ENCODE measurements at places on chromosomes 3 and 15.

GRCh38 chr3:86793786-86794185, 197.2 kb downstream of the VGLL3 start:
- no peak for DNase-seq

DNA sequence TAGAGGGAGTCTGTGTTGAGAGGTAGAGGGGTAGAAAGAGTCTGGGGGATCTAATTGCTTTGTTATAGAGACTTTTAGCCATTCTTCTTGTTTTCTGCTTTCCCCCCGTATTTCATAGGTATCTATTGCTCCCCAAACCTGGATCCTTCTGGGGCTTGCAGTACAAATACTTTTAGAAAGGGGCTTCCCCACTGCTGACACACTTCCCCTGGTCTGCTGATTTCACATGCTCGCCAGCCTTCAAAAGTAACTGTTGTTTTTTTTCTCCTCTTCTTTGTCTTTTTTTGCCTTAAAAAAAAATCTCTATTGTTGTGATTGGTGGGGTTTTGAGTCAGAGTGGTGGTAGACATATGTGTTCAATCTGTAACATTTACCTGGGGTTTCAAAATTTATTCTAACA, 300.6 kb upstream of the AZI2 start:
- no peak for DNase-seq

DNA sequence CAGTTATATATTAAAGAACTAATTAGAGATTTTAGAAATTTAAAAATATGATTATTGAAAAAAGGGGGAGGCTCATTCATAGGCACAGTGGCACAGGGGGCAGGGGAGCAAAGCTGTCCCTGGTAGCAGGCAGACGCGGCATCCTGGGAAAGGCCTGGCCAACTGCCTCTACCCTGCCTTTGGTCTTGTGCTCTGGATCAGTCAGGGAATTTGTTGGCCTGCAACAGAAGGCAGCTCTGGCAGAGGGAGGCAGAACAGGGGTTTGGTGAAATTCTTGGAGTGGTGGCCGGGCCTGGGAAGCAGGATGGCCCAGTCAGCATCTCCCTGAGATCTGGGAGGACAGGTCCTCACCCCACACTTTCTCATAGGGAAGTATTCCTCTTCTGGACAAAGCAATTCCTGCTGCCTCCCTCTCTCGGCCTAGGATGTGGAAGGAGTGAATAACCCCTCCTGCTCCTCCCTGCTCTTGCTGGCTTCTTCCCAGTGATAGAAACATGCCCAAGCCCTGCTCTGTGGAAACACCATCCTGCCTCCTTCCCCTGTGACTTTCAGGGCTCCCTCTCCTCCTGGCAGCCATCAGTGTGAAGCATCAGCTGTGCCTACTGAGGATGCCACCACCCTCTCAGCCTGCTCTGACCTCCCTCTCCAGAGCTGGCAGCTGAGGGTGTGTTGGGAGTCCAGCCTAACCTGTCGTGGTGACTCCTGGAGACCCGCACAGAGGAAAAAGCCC, 26.9 kb downstream of the PRR20G start:
- DNase-seq: no peak

- DNase-seq: no peak
These were observed 396.9 kb downstream of the MAGI1 start for GRCh38 chr3:65641777-65642176.

GRCh38 chr15:24682002-24682401, 6.4 kb downstream of the NPAP1 start:
- no peak for DNase-seq

DNA sequence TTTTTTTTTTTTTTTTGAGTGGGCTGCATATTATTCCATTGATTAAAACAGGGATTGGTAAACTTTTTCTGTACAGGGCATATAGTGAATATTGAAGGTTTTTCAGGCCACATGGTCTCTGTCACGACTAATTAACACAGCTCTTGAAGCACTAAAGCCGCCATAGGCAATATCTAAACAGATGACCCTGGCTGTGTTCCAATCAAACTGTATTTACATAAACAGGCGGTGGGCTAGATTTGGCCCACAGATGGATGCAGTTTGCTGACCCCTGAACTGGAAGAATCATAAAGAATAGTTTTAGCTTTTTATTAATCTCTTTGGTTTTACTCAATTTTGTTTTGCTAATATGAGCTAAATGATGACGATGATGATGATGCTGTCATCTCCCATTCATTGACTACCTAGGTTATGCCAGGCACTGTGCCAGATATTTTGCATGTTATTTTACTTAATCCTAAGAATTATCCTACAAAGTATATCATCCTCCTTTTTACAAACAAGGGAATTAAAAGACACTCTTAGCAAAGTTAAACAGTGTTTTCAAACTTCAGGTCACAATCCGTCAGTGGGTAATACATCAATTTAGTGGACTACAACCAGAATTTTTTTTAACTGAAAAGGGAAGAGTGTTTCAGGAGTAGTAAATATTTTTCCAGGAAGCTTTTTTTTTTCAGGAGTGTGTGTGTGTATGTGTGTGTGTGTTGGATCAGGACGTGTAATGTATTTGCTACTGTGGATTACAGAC, 54.3 kb downstream of the LMCD1 start:
- DNase-seq: no peak

- DNase-seq: no peak
These were observed 23.4 kb downstream of the RFTN1 start for GRCh38 chr3:16490062-16490619.

GRCh38 chr3:152356870-152357276, 88.1 kb downstream of the MBNL1 start:
- DNase-seq: no peak

DNA sequence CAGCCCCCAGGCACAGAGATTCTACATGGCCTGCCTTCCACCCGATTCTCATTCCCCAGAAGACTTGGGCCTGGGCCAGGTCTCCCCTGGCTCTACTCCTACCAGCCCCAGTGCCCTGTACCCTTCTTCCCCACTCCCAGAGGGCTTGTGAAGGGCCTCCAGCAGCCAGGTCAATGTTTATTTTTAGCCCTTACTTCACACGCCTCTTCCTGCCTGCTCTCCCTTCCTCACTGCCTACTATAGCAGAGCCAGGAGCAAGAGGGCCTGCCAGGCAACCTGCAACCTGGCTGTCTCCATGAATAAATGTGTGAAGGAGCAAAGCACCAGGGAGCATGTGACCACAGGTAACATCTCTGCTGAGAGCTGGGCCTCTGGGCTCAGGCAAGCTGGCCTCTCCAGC, 26.4 kb upstream of the APEH start:
- no peak for DNase-seq

- no peak for DNase-seq
These were observed 76.1 kb downstream of the FRMD4B start for GRCh38 chr3:69309814-69310213.

DNA sequence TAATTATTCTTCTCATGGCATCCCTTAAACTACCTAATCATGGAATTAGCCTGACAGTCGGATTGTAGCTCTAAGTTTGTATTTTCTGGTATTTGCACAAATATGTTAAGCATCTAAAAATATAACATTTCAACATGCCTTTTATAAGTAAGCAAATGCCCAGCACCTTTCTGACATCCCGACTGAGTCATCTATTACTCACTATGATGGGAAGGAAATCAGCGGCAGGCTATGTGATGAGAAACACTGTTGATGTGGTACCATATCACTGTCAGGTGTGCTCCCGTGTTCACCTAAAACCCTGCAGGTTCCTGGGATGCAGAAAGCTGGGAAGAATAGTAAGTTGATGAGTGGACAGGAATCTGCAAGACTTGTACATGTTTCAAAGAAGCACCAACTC, 367.8 kb upstream of the IL12A start:
- no peak for DNase-seq

- no peak for DNase-seq
These were observed 15.3 kb downstream of the PLXNB1 start for GRCh38 chr3:48414376-48415250.

- DNase-seq: no peak
These were observed 6.4 kb downstream of the MED12L start for GRCh38 chr3:151091685-151092345.

DNA sequence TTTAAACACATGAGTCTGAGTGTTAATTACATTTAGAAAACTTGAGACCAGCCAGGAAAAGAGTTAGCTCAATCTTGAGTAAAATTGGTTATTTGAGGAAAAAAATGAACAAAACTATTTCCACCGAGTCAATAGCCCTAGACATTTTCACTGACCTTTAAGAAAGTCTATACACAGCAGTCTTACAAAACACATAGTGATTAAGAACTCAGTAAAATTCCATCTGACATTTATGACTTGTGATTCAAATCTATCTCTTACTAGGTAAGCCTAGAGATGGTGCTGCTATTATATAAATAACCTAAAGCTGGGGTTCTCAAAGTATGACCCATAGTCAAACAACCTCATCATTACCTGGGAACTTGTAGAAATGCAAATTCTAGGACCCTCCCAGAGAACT, 109.1 kb upstream of the COL8A1 start:
- DNase-seq: no peak

DNA sequence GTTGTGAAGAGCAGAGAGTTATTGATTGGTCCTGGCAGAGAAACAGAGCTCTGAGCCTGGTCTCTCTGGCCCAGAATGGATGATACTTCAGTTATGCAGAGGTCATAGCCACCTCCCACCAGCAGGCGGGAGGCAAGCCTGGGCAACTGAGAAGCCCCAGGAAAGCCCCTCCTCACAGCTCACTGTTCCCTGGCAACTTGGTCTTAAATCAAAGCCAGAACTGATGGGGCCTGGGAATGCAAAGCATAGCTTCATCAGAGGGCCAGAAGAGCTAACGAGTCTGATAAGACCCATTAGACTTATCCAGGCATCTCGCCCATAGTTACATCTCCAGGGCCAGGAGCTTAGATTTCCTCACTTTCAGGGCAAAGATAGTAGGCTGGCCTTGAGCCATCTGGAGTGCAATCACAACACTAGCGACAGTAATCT, 5.5 kb upstream of the COLQ start:
- DNase-seq: no peak

GRCh38 chr3:192653862-192654261, 73.5 kb downstream of the FGF12 start:
- no peak for DNase-seq

GRCh38 chr3:135491491-135492205, 473.9 kb upstream of the PPP2R3A start:
- no peak for DNase-seq

DNA sequence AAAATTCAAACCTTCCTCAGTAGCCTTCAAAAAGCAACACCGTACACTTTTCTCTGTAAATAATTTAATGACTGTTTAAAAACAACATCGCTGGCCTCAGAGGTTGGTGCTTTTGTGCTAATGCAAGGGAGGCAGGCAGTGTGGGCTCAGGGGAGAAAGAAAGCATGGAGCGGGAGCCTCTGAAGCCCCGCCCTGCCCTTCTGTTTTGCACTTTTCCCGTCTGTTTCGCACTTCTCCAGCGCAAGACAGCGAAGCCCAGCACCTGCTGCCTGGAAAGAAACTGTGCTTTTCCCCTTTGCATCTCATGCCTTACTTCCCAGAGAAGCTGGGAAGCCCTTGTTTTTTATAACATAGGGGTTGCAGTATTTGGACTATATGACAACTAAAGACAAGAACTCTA, 23.1 kb downstream of the TRPM1 start:
- no peak for DNase-seq

DNA sequence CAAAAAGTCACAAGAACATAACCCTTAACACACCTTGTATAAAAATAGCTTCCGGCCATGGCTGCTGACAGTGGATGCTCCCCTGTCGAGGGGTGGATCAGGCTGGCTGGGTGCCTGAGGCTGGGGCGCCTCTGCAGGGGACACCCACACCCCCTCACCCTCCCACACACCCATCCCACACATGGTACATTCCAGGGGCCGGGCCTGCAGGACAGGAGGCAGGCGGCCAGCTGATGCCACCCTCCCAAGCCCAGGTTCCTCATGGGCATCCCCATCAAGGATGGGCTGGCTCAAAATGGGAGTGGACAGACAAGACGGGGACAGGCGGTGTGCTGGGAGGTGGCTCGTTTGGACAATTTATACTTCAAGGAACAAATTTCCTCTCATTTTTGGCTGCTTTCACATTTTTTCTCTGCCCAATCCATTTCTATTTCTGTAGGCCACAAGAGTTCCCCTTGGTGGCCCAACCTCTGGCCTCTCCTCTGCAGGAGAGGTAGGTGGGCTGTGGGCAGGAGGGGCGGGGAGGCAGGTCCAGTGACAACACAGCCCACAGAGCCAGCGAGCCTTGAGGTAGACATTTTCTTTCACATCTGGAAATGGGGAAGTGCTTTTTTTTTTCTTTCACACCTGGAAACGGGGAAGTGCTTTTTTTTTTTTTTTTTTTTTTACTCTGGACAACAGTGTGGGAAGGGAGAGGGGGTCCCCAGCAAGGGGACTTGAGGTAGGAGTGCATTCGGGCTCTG, 23.3 kb downstream of the RNU5B-1 start:
- DNase-seq: no peak

DNA sequence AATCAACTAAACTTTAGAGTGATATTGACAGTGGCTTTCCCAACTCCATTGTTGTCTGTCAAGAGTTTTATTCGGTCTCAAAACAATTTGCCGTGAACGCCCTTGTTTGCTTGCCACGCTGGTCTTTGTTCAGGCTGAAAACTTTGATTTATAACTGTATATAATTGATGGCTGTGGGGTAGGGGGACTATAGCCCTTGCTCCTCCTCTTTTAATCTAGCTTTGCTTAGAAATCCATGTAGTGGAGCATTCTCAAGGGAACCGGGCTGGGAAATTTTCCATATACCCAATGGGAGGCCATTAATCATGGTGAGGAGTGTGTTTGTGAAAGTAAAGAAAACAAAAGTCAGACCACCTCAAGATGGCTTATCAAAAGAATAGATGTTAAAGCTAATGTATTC, 339.8 kb upstream of the RARB start:
- no peak for DNase-seq

DNA sequence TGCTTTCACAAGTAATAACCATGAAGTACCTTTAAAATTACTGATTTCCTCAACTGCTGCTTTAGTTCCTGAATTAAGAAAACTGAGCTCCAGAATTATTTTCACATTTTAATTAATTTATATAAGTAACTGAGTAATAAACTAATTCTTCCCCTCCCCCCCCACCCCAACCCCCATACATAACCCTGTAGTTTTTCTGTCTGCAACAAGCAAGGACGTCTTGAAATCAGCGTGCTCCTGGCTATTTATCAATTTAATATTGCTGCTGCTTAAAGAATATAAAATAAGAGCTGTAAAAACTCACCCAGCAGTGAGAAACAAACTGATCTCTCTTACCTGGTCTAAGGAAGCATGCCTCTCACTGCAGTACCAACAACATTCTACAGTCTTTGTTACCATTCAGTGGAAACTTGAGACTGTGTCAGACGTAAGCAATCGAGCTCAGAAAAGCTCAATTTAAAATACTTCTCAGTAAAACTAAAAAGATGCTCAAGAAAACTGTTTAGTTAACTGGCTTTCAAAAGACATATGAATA, 121.0 kb downstream of the TFDP2 start:
- no peak for DNase-seq
